ENCODE measurements at places on chromosomes 7 and 10.

GRCh38 chr10:113108194-113108835, 158.3 kb downstream of the TCF7L2 start:
- DNase-seq, result no peak

DNA sequence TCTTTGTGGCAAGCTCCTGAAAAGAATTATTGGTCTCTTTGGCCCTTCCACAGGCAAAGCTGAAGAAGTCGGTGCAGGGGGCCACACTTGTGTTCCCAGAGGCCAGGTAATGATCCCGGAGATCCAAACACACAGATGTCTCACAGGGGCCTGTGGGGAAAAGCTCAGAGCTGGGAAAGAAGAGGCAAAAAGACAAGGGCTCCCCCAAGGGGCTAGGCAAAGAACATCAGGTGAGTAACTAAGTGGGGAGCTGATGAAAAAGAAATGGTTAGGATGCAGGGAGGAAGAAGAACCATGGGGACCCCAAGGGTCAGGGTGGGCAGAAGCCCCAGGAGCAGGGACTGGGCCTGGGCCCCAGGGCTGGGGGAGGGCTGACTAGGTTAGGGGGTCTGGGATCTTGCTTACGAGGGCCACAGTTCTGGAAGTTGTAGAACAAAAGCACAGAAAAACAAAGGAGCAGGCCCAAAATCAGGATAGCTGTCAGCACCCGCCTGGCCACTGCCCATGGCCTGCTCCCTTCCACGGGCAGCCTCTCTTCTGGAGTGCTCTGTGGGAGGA, 1.1 kb downstream of the KEL start:
- DNase-seq, result no peak

- DNase-seq, result no peak
Measured at GRCh38 chr10:129174232-129175014, 292.6 kb upstream of the MGMT start.

DNA sequence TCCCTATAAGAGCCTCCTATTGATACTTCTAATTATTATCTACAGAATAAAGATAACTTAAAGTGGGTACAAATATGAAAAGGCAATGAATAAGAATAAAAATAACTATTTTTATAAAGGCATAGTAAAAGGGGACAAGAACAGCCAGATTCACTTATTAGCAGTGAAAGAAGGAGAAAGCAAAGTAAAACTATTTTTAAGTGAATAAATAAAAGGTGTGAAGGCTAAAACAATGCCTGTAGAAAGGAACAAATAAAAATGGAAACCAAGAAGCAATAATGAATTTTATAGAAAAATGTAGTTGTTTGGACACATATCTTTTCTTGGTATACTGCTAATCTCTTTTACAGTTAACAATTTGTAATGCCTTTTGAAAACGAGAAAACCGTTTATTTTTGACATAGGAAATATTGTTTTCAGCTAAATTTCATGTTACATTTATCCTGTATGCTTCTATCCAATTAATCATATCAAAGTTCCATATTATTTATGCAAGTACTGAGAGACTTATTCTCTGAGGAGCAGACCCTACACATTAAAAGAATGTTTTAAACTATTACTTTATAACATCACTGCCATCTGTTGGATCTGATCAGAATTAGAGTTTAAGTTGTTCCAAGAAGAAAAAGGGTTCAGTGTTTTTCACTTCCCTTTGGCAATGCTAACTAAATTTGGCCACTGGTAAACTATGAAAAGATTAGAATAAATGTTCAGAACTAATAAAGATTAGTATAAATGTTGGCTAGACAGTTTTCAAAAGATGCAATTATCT, 59.1 kb downstream of the ARMC3 start:
- DNase-seq, result peak; percentile 20

- no peak for DNase-seq
Measured at GRCh38 chr7:43631559-43631958, 48.7 kb downstream of the STK17A start.

- DNase-seq, result no peak
Measured at GRCh38 chr10:113856563-113856962, 2.1 kb downstream of the NHLRC2 start.

DNA sequence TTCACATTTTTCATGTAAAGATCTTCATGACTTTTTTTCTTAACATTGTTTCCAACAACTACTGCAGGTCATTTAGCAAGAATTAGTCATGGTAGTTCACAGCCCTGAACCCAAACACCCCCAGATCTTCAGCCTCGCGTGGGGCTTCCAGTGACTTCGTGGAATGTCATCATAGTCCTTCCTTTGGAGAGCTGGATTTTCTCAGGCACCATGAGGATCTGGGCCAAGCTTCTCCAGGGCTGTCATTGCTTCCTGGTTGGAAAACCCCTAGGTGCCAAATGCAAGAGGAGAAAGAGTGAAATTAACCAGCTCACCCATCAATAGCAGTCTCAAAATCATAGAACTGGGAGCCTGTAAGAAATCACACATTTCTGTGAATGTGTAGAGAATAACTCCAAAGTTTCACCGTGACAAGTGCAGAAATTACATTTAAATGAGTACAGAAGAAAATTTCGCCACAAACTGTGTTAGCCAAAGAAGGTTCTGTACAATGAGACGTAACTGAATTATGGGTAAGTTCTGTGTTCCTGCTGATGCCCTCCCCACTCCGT, 175.4 kb downstream of the CELF2 start:
- DNase-seq, result no peak

DNA sequence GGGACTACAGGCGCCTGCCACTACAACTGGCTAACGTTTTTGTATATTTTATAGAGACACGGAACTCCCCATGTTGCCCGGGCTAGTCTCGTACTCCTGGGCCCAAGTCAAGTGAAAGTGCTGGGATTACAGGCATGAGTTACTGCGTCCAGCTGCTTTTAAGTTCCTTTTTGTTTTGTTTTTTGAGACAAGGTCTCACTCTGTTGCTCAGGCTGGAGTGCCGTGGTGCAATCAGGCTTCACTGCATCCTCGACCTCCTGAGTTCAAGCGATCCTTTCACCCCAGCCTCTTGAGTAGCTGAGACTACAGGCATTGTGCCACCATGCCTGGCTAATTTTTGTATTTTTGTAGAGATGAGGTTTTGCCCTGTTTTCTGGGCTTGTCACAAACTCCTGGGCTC, 155.0 kb downstream of the GALNT17 start:
- no peak for DNase-seq

GRCh38 chr10:111281516-111281915, 204.7 kb downstream of the ADRA2A start:
- no peak for DNase-seq

GRCh38 chr7:45028138-45028919, 28.3 kb downstream of the CCM2 start:
- DNase-seq, result no peak

DNA sequence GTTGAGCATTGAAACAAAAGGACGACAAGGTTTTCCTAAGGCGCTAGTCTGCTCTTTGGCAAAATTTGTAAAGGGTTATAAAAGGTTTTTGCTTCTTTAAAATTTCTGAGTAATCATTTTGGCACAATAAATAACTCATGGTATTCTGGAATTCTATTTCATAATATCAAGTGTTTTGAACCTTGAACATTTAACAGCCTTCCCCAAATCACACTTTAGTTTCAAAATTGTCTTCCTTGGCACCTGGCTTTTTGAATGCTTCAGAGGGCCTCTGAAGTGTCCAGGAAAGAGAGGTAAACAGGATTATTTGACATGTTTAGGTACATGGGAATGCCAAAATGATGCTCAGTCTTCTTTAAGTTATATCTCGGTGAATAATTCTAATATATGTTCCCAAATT, 220.8 kb downstream of the PHF14 start:
- DNase-seq, result no peak

GRCh38 chr10:113882240-113882639, 27.8 kb downstream of the NHLRC2 start:
- no peak for DNase-seq

- DNase-seq, result no peak
Measured at GRCh38 chr10:43198682-43199005, 60.4 kb downstream of the CSGALNACT2 start.

DNA sequence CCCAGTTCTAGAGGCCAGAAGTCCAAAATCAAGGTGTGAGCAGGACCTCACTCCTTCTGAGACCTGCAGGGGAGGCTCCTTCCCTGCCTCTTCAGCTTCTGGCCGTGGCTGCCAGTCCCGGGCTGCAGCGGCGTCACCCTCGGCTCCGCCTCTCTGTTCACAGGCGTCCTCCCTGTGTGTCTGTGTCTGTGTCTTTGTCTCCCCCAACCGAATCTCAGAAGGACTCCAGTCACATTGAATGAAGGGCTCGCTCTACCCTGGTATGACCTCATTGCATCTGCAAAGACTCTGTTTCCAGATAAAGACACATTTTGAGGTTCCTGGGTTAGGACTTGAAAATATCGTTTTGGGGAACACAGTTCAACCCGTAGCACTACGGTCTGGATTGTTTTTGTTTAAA, 33.1 kb upstream of the GALNT11 start:
- no peak for DNase-seq

- no peak for DNase-seq
Measured at GRCh38 chr7:5383314-5384098, 40.1 kb downstream of the TNRC18 start.

DNA sequence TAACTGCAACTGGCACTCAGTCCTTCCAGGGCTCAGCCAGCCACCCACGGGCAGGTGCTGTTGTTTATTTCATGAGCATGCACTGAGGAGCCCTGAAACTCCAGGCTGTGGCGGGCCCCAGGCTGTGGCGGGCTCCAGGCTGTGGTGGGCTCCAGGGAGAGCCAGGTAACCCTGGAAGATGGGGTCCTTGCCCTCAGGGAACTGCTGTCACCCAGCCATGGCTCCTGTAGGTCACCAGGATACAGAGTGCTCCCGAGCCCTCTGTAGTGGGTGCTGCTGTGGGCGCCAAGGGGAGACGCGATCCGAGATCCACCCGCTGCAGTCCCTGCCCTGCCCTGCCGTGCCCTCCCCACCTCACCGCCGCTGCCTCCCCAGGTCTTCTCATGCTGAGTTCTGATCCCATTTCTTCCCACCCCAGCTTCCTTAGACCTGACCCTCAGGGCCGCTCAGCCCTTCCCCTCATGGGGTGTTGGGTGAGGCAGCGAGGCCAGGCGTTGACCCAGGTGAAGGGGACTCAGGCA, 29.6 kb downstream of the LRRC27 start:
- no peak for DNase-seq

DNA sequence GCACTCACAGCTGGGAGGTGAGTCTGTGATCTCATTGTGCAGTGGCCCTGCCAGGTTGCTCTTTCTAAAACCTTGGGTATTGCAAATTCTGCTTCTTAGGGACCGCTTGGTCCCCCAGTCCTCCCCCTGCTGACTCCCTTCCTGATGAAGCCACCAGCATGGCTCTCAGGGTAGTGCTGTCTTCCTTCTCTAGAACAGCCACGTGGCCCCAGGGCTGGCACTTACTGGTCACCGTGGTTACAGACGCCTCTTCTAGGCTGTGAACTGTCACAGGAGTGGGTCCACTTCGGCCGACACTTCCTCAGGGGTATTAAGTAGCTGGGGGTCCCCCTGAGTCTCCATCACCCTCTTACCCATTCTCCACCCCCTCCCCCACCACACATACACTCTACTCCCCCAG, 2.7 kb upstream of the HTRA1 start:
- DNase-seq, result no peak

- no peak for DNase-seq
Measured at GRCh38 chr7:156151658-156152057, 339.4 kb upstream of the SHH start.

DNA sequence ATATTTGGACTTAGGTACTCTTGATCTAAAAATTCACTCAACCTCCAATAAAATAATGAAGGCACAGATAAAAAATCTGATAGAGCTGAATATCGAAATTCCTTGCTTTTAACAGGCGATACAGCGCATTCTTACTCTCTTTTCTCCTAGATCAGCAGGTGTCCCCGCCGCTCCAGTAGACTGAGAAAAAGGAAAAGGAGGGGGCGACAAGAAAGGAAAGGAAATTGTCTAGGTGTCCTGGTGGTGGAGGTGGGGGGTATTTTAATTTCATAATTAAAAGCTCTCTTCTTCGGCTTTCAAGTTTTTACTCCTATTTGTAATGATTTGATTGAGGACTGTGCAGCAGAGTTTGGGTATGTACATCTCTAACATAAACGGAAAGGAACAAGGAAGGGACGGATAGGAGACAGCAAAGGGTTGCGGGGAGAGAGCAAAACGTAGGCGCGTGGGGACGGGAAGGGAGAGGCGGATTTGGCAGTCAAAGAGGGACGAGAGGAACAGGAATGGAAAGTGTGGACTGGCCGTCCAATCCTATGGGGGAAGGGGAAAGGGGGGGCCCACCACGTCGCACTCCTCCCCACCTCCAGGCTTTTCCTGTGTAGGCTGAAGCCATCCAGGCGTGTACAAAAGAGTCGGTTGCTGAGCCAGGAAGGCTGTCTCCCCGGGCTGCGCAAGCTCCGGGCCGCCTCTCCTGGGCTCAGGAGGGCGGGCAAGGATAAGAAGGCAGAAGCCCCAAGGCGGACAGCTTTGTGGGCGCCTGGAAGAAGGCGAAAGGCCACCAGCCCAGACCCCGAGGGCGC, 875 bp upstream of the HECTD2 start:
- peak; percentile 60 for DNase-seq

DNA sequence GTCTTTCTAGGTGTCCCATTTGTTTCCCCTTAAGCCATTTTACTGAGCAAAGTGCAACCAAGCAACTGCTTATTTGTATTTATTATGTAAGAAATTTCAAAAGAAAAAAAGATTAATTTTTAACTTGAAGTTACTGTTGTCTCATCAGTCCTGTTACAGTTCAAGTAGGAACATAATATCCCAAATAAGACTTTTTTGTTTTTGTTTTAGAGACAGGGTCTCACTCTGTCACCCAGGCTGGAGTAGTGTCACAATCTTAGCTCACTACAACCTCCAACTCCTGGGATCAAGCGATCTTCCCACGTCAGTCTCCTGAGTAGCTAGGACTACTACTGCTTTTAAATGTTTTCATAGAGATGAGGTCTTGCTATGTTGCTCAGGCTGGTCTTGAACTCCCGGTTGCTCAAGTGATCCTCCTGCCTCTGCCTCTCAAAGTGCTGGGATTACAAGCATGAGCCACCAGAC, 101.9 kb downstream of the MICU1 start:
- no peak for DNase-seq

GRCh38 chr7:116957874-116958273, 4.6 kb downstream of the ST7 start:
- no peak for DNase-seq

- no peak for DNase-seq
Measured at GRCh38 chr7:70678621-70679251, 453.2 kb upstream of the GALNT17 start.

DNA sequence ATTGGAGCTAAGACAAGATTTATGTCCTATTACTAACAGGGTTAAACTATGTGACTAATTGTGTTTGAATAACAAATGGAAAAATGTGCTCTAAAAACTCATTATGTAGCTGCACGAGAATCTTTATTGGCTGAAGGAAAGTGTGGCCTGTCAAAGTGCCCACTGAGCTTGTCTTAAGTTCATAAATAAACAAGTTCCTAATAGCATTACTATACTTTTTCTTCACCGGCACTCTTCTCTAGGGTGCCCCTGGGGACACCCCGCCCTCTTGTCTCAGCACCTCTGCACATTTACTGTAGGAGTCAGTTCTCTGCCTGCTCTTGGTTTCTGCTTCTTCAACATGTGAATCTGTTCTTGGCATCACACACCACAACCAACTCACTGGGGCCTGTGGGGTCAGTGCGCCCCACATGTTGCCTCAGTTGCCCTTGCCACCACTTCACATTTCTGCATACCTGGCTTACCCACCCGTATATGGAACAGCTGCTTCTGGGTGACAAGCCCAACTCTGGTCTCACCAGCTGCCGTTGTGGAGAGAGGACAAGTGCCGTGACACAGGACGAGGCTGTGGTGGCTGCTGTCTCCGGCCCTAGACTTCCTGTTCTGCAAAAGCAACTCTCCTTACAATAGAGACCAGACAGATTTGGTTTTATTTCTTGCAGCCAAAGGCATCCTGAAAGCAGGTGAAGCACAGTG, 96.3 kb upstream of the DDC start:
- no peak for DNase-seq

Data from HFFc6 (cell line).